ENCODE measurements at places on chromosomes 7 and 10.

DNA sequence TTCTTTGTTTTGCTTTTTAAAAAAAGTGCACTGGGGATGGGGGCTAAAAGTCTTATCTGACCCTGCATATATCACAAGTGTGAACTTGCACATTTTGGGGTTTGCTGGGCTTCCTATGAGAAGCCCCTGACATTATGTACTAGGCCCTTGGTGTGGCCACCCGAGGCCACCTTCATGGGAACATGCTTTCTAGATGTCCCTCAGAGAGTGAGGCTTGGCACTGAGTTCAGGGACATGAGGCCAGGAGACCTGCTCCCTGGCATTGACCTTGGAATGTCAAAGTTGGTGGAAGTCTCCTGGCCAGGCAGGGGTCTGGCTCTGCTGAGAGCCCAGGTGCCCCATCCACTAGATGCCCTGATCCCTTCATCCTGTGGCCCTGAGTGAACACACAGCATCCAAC lies 536.2 kb downstream of the TCERG1L start:
- no peak for DNase-seq

DNA sequence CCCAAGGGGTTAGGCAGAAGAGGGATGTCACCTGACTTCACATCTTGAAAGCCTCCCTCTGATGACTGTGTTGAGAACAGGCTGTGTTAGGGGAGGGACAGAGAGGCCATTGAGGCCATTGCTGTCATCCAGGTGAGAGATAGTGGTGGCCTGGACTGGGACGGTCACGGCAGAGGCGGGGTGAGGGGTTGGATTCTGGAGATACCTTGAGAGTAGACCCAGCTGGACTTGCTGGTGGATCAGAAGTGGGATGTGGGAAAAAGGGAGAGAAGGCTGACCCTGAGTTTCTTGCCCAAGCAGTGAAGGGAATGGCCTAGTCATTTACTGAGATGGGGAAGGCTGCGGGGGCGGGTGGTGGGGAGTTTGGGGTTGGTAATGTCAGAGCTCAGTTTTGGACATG lies 13.6 kb downstream of the MTURN start:
- no peak for DNase-seq

- DNase-seq: no peak
These were observed 5.9 kb upstream of the SUN1 start for GRCh38 chr7:826230-826917.

DNA sequence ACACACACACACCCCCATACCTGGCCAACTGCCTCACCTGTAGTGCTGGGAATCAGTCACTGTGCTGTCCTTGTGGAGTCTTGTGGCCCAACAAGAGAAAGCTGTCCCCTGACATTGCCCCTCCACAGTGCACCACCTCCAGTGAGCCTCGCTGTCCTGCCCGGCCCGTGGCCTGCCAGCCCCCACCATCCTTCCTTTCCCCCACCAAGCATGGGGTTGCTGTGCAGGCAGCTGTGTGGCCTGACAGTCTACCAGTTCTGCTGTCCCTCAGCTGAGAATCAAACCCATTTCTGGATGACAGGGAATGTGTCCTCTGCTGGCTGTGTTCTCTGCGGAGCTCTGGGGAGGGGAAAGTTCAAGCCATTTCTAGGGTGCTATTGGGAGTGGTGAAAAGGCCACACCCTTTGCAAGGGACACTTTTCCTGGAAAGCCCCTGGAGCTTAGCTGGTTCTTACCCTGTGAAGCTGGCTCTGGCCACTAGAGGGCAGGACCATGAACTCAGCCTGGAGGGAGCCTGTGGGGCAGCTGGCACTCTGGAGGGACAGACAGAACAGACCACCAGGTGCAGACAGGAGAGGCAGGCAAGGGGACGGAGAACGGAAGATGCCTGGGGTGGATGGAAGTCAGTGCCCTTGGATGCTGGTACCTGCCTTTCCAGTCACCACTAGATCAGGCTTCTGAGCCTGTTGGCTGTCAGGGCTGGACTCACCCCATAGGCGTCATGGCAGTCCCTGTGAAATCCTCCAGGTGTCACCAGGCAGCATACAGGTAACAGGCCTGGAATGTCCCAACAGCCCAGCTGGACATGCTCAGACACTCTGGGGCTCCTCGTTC lies 10.5 kb upstream of the MTPAP start:
- no peak for DNase-seq

- DNase-seq: no peak
These were observed 8.3 kb downstream of the TRPV6 start for GRCh38 chr7:142876991-142877910.

DNA sequence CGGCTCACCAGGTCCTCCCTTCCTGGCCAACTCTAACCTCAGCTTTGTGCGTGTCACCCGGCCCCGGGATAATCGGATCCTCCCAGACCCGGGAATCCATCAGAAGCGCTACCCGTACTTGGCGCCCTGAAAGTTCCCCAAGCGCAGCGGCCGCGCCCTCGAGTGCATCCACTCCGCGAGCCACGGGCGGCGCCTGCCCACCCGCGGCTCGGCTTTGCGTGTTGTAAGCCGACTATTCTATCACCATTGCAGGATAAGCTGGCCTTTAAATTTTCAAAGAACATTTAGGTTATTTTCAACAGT lies 35.7 kb upstream of the EBLN1 start:
- no peak for DNase-seq

DNA sequence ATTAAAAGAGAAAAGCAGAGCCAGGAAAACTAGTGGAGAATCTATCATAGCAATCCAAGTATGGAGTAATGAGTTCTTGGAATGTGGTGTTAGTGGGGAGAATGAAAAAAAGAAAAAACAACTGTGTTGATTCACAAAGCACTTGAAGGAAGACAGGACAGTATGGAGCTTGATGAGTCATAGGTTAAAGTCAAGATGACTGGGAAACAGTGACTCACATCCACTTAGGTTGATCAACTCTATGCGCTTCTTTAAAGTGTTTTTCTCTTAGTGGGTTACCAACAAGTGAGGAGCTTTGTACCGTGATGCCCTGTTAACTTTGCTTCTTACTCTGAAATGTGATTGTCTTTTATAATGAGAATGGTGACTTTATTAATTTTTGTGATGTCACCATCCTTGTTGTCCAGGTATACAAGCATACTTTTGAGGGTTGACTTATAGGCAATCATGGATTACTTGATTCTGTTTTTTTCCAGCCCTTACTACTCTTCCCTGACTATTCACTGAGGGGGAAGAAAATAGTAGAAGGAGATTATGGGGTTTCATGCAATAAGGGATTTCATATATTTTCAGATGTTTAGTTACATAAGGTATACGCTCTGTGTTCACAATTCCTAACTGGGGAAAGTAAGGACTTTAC lies 32.1 kb upstream of the MDFIC start:
- DNase-seq: peak; percentile 85

Measured in brain pericyte (primary cell).